ENCODE measurements at places on chromosomes 7 and 10.

GRCh38 chr7:2680792-2681490, 7.1 kb upstream of the AMZ1 start:
- H3K27me3 ChIP-seq: no peaks in the 10 kb centered on the region
- H3K36me3 ChIP-seq: no peaks in the 10 kb centered on the region
- DNase-seq: peak; percentile 68
- H3K4me1 ChIP-seq: no peaks in the 10 kb centered on the region

GRCh38 chr10:77889277-77889903, 37.2 kb downstream of the DLG5 start:
- H3K27me3 ChIP-seq: no peaks in the 10 kb centered on the region
- no peak overlapping the region for H3K4me3 ChIP-seq
- no peaks in the 10 kb centered on the region for H3K36me3 ChIP-seq
- no peak overlapping the region for H3K27ac ChIP-seq

DNA sequence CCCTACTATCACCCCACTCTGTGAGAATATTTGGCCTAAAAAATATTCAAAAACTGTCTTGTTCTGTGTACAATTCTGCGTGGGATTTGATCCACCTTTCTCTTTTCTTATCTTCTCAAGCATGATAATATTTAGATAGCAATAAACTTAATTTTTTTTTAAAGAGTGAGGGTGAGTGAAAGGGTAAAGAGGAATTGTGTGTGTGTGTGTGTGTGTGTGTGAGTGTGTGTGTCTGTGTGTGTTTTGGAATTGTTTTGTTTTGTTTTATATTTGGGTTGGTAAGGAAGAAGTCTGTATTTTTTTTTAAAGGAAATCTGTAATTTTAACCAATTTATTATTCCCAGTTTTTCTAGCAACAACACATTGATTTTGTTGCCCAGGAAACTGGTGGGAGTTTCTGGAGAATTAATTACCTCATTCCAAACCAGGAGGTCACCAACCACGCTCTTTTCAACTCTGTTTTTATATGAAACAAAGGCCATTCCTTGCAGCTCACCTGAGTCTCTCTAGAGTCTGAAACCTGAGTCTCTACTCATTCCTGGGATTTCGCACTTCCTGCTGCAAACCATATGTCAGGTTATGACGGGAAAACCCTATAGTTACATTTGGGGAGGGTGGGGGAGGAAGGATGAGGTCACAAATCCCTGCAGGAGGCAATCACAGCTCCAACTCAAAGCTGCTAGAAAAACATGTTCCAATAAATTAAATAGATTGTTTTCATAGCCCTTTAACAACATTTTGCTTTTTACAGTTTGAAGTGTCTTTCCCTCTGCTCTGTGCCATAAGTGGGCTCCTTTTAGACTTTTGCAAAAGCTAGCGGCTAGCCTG, 38.1 kb upstream of the XPNPEP1 start:
- peak; percentile 33 for DNase-seq
- peaks cover 3% of the 10 kb centered on the region for H3K4me1 ChIP-seq
- no peak overlapping the region for H3K4me3 ChIP-seq
- H3K36me3 ChIP-seq: no peaks in the 10 kb centered on the region

- no peak for DNase-seq
- H3K36me3 ChIP-seq: no peaks in the 10 kb centered on the region
- no peak overlapping the region for H3K27ac ChIP-seq
- H3K4me3 ChIP-seq: no peak overlapping the region
- H3K4me1 ChIP-seq: peaks cover 7% of the 10 kb centered on the region
These were observed 5.4 kb upstream of the TNS3 start for GRCh38 chr7:47587351-47587750.

GRCh38 chr10:82628373-82628772, 753.4 kb downstream of the NRG3 start:
- no peaks in the 10 kb centered on the region for H3K4me1 ChIP-seq
- no peaks in the 10 kb centered on the region for H3K36me3 ChIP-seq
- H3K4me3 ChIP-seq: no peak overlapping the region
- H3K27ac ChIP-seq: no peak overlapping the region
- DNase-seq: no peak

GRCh38 chr10:83925133-83925532, 214.2 kb upstream of the GHITM start:
- peak; percentile 37 for DNase-seq
- no peaks in the 10 kb centered on the region for H3K27me3 ChIP-seq
- H3K36me3 ChIP-seq: no peaks in the 10 kb centered on the region
- no peak overlapping the region for H3K4me3 ChIP-seq

- DNase-seq: no peak
- H3K27me3 ChIP-seq: no peaks in the 10 kb centered on the region
- no peak overlapping the region for H3K4me3 ChIP-seq
- no peak overlapping the region for H3K27ac ChIP-seq
- H3K36me3 ChIP-seq: no peaks in the 10 kb centered on the region
- no peaks in the 10 kb centered on the region for H3K4me1 ChIP-seq
These were observed 60.8 kb upstream of the EEPD1 start for GRCh38 chr7:36092221-36092771.

DNA sequence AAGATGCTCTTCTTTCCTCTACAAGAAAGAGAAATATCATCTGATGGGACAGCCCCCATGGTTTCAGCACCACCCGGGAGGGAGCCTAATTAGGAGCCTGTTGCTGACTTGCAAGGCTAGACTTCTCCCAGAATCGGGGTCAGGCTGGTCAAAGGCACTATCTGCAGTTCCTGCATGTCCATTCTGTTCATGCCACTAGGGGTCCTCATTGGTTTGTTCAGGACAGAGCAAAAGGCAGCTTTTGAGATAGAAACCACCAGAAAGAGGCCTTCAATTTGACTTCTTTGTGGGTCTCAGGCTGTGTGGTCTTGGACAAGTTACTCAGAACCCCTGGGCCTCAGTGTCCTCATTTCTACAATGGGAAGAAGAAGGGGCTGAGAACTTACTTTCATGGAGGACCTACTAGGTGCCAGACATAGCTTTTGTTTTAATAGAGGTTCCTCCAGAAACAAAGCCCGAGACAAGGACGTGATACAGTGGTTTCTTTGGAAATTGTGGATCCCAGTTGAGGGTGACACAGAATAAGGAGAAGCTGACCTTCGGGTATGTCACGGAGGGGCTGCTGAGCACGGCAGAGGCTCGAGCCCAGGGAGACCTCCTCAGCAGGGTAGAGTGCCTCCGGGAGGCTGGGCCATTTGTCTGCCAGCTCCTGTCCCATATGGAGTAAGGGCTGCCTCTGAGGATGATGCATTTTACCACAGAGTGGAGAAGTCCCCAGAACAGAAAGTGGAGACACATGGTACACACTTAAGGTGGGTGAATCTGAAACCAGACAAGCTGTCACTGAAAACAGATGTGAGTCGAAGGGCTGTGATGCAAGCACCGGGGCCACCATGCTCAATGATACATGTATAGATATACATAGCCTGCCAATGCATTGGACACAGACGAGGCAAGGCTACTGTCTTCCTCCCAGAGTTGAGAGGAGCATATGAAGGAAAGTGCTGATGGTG, 33.1 kb upstream of the NEUROD6 start:
- H3K27ac ChIP-seq: no peak overlapping the region
- H3K4me3 ChIP-seq: no peak overlapping the region
- peak; percentile 67 for DNase-seq

GRCh38 chr10:113273181-113274163, 279.4 kb upstream of the HABP2 start:
- no peak overlapping the region for H3K4me3 ChIP-seq
- no peaks in the 10 kb centered on the region for H3K36me3 ChIP-seq
- H3K27me3 ChIP-seq: no peaks in the 10 kb centered on the region

DNA sequence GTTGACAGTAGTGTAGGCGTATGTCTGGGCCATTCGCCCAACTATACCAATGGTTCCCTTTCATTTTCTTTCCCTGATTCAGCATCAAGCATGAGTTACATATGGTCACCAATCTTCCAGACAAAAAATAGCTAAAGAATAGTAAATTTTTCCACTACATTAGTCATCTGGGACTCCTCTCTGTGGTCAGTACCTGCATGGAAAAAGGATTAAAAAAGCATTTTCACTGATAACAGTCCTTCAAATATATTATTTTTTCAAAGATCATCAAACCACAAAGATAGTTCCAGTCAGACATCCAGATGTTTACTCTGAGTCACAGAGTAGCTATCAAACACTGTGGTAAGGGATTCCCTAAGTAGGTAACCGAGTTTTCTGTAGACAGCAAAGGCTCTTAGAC, 302.6 kb upstream of the SEMA3D start:
- no peak for DNase-seq
- no peaks in the 10 kb centered on the region for H3K36me3 ChIP-seq
- H3K27ac ChIP-seq: no peak overlapping the region
- H3K4me1 ChIP-seq: no peaks in the 10 kb centered on the region

DNA sequence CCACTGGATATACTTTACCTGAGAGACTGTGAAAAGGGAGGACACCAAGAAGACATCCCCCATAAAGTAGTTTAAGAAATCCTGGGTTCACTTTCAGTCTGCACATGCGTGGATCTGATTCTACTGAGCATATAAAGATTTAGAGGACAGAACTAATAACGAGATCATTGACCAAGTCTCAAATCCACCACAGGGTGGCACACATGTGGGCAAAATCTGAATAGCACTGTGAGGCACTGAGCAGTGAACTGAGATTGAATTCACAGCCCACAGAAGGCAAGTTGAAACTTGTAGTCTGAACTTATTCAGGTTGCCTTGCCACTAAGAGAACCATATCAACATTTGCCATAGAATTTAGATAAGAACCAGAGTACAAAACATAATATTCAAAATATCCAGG, 818.6 kb downstream of the GRID1 start:
- no peak overlapping the region for H3K4me3 ChIP-seq
- H3K27me3 ChIP-seq: no peaks in the 10 kb centered on the region
- H3K27ac ChIP-seq: no peak overlapping the region
- DNase-seq: no peak
- no peaks in the 10 kb centered on the region for H3K36me3 ChIP-seq
- peaks cover 2% of the 10 kb centered on the region for H3K4me1 ChIP-seq

DNA sequence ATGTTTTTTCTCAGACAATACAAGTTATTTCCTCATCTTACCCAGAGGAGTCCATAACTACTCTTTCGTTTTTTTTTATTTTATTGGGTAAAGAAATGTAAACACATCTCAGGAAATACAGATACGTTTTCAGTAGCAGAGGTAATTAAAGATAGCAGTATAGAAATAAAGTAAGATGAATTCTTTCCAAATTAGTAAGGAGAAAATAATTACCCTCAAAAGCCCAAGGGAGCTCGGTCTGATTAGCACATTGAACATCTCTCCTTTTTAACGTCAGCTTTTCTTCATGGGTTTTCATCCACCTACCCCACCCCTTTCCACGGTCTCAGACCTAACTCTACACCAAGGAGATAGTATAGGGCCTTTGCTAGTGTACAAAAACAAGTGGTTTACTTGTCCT, 294.2 kb downstream of the GRID1 start:
- no peaks in the 10 kb centered on the region for H3K4me1 ChIP-seq
- no peak overlapping the region for H3K4me3 ChIP-seq
- H3K27ac ChIP-seq: no peak overlapping the region
- no peak for DNase-seq

Data from iPS DF 6.9 (cell line).